Stimulated activated naive CD8-positive, alpha-beta T cell treated with anti-CD3 and anti-CD28 coated beads, Interleukin-15, amount 100 ng/mL, for 72 hours (primary cell): ENCODE measurements at places on chromosomes 12 and 14.

DNA sequence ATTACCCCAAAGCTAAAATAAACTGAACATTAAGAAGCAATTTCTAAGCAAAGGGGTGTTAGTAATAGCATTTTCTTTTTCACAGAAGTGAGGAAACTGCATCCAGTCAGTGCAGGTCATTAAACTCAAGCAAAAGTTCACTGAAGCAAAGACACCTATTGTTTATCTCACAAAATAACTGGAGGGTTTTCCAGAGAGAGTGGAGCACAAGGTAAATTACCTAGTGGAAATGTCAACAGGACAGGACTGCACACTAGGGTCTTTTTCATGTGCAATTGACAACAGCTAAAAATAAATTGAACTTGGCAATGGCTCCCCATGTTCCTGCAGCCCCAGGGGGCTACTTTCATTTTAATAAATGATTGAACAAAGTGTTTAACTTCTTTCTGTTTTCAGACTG is 742.0 kb downstream of the GALC start:
- no peak for DNase-seq

- DNase-seq, result no peak
Measured at GRCh38 chr14:105818712-105819005, 292.3 kb downstream of the TMEM121 start.

DNA sequence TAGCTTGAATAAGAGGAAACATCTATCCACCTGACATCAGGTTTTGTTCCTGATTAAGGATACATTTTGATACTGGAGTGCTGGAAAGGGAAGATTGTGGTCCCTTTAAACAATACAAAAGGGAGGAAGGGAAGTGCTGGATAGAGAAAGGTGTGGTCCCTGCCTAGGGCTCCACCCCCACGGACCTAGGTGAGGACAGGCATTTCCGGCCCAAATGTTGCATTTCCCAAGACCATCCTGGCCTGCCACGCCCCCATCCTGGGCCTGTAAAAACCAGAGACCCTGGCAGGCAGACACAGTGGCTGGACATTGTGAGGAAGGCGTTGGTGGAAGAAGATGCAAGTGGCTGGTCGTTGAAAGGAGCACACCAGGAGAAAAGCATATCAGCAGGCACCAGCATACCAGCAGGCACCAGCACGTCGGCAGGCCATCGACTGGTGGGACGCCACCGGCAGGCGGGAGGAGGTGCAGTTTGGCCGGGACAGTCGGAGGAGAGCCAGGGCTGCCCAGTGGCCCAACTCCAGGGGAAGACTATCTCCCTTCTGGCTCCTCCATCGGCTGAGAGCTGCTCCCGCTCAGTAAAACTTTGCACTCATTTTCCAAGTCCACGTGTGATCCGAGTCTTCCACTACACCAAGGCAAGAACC is 53.2 kb upstream of the AMN1 start:
- DNase-seq, result no peak

- DNase-seq, result no peak
Measured at GRCh38 chr12:31752450-31752849, 23.6 kb upstream of the AMN1 start.

GRCh38 chr14:73462048-73462715 is 3.8 kb upstream of the NUMB start:
- DNase-seq, result no peak

DNA sequence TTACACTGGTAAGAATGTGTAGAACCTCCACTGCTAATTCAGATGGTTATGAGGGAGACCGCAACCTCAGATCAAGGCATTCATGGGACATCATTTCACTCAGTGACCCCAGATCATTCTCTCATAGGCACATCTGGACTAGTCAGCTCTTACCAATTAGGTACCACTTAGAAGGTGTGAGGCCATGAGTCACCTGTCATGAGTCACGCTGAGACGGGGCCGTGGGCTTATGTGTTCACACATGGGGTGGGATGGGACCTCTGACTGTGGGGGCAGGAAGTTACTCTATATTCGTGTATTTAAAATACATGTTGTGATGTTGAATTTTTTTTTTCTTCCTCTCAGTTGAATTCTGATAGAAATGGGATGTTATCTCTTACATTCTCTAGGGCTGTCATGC is 55.9 kb downstream of the CCDC92 start:
- peak; percentile 66 for DNase-seq

GRCh38 chr14:89701211-89702043 is 253.1 kb downstream of the EFCAB11 start:
- peak; percentile 82 for DNase-seq

- no peak for DNase-seq
Measured at GRCh38 chr12:118981285-118982211, at the start of gene SRRM4. TSS of gene SRRM4 (plus strand) at chr12:118981541. CDS start at chr12:118981883, 342 bp downstream.

DNA sequence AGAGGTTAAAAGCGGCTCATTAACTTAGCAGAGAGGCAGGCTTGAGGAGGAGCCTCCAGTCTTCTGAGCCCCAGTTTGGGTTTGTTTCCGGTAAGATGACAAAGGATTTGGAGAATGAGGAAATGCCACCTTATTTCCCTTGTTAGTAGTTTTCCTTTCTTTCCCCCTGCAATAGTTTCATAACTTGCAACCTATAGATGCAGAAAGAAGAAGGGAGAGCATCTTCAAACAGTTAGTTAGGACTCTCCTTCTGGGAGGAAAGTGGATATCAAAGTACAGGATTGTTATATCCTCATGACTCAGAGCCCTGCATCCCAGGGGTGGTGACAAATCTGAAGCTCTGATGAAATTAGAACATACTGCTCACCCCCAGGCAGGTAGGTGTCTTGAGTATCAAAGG is 180.7 kb upstream of the SLC38A2 start:
- no peak for DNase-seq

GRCh38 chr12:113702836-113703235 is 231.2 kb upstream of the LHX5 start:
- no peak for DNase-seq

DNA sequence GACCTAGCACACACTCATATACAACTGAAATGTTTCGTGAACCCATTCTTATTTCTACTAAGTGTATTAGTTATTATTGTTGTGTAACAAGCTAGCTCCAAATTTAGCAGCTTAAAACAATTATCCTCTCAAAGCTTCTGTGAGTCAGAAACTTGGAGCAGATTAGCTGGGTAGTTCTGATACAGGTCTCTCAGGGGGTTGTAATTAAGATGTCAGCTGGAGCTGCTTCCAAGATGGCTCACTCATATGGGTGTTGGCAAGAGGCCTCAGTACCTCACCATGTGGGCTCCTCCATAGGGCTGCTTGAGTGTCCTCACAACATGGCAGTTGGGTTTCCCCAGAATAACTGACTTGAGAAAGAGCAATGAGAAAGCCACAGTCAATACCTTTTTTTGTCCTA is 9.8 kb downstream of the GPR135 start:
- no peak for DNase-seq

DNA sequence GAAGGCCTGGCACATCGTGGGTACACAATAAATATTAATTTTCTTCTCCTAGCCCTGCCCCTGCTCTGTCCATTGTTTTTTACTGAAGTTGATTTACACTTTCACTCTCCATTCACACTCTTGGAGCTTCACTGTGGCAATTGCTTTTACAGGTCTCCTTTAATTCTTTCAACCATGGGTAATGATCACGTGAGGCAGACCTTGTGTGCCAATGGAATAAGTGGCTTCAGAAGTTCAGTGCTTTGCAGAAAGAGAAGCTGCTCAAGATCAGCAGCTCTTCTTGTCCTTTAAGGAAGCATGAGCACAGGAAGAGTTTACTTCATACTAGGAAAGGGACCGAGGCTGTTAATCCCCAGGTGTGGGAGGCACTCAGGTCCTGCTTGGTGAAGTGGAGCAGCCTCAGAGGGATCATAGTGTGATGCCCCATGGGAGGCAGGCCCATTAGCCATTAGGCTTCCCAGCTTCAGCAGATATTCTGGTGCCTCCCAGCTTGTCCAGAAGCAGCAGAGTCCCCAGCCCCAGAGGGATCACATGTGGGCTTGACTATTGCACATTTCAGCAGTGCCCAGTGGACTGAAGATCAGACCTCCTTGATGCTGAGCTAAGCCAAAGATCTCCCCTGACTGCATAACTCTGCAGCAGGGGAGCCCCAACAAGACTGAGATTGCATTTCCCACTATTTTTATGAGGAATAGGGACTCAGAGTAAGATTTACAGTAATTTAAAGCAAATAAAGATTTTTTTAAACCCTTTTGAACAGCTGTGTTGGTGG is 5.0 kb upstream of the SLC35F4 start:
- DNase-seq, result no peak
